ENCODE measurements at places on chromosomes 13 and 19.

GRCh38 chr13:112102243-112102642 is 35.3 kb downstream of the SOX1 start:
- no peak for DNase-seq

- DNase-seq: no peak
Observed at GRCh38 chr13:74388626-74389025, 254.4 kb upstream of the KLF12 start.

DNA sequence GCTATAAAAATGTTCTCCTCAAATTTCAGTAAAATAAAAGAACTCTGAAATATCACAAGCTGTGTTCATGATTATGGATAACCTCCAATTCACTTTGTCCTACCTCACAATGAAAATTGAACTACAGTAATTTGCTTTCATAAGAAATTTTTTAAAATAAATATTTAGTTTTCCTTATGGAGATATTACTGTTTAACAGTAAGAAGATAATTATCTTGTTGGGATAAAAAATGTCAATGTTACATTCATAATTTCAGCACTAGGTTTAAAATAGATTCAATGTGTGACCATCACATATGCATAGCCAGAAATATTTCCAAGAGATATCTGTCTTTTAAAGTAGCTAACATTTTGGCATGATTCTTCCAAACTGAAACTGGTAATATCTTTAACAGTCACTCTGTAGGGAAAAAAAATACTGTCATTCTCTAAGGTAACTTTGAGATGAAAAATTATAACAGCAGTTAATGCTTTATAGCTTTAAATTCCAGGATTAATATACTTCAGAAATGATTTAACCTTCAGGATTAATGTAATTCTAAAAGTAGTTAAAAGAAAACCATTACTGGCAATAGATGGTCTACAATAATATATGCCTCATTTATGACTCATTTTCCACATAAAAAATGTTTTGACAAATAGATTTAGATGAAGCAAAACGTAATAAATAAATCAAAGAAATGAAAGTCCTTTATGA is 91.3 kb downstream of the SPRY2 start:
- no peak for DNase-seq

- DNase-seq: no peak
Observed at GRCh38 chr13:73292127-73292526, 233.3 kb downstream of the KLF5 start.

Data from astrocyte of the spinal cord (primary cell).